GM23338 (cell line): ENCODE measurements at places on chromosomes 3 and 15. TPM values are rescaled to one million over a fixed set of nuclear protein-coding genes. Genes with fewer than 3 reads are reported as not detected.

Gene GOLGA8B
- 38.7 and 44.9 TPM in 2 replicates for polyA plus RNA-seq

DNA sequence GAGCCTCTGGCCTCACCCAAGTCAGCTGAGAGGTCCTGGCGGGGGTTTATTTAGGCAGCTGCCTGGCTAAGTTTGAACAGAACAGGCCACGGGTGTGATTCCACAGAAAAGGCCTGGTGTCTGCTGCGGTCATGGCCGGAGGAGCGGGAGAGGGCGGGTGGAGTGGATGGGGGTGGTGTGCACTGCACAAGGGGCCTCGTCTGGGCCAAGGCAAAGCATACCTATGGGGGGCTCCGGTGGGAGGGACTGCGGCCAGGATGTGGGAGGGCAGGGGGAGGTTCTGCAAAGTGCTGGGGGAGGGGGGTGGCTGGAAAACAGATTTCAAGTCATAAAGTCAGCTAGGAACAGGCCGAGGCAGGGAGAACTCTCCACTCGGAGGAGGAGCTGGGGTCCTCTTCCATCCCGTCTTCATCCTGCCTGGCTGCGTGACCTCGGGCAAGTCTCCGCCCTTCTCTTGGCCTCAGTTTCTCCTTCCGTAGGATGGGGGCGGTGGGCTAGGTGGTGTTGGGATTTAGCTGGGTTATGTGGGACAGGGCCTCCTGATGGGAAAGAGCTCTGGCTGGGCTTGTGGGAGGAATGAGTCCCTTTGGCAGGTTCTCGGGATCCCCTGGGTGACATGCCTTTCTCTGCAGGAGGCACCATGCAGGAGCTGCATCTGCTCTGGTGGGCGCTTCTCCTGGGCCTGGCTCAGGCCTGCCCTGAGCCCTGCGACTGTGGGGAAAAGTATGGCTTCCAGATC is 878 bp downstream of the ISLR start:
- no peak overlapping the region for H3K4me3 ChIP-seq
- no peaks in the 10 kb centered on the region for H3K27me3 ChIP-seq
- peaks cover 17% of the 10 kb centered on the region for H3K4me1 ChIP-seq
- no peak overlapping the region for H3K27ac ChIP-seq
- no peak for DNase-seq

Gene MNS1
- 13.8 and 16.9 TPM in 2 replicates for polyA plus RNA-seq

Gene SYNPR
- 0.55 and 1.0 TPM in 2 replicates for polyA plus RNA-seq

GRCh38 chr3:34175636-34176176 is 377.3 kb downstream of the PDCD6IP start:
- peak overlapping the region; percentile 15; the same call in 1 of the 2 replicates for H3K4me3 ChIP-seq
- H3K27ac ChIP-seq: 0 out of 2 replicates have a peak overlapping the region, but pooled peaks have one; percentile 30
- H3K36me3 ChIP-seq: 0 out of 2 replicates have a peak, but pooled peaks cover 4% of the 10 kb centered on the region

DNA sequence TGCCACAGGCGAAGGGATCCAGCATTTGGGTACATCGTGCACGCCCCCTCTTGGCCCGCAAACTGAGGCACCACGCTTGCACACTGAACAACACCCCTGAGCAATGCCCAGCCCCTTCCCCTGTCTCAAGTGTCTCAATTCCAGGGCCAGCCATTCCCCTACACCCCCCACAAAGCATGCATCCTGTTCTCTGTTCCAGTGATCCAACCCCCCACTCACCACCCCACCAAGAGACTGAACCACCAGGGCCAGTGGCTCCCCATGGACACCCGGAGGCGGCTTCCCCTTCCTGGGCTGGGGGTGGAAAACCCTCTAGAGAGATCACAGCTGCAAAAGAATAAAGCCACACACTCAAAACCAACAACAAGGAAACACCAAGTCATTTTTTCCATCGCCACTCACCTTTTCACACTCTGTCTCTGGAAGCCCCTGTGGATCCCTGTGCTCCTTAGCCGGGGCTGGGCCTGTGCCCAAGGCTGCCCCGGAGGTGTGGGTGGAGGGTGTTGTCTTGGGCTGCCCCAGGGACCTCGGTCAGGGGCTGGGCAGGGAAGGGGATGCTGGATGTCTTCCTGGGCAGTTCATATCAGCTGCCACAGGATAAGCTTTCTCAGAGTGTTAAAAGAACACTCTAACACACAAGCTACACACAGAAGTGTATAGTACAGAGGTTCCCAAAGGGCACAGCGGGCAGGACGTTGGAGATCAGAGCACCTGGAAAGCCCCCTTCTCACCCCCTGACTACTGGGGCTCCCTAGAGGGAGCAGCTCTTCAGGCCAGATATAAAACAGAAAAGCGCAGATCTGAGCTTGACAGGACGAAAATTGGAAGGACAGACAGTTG is 92.5 kb downstream of the CHSY1 start:
- no peak for DNase-seq
- no peak overlapping the region for H3K27ac ChIP-seq
- H3K4me3 ChIP-seq: no peak overlapping the region
- no peaks in the 10 kb centered on the region for H3K27me3 ChIP-seq
- H3K36me3 ChIP-seq: no peaks in the 10 kb centered on the region

DNA sequence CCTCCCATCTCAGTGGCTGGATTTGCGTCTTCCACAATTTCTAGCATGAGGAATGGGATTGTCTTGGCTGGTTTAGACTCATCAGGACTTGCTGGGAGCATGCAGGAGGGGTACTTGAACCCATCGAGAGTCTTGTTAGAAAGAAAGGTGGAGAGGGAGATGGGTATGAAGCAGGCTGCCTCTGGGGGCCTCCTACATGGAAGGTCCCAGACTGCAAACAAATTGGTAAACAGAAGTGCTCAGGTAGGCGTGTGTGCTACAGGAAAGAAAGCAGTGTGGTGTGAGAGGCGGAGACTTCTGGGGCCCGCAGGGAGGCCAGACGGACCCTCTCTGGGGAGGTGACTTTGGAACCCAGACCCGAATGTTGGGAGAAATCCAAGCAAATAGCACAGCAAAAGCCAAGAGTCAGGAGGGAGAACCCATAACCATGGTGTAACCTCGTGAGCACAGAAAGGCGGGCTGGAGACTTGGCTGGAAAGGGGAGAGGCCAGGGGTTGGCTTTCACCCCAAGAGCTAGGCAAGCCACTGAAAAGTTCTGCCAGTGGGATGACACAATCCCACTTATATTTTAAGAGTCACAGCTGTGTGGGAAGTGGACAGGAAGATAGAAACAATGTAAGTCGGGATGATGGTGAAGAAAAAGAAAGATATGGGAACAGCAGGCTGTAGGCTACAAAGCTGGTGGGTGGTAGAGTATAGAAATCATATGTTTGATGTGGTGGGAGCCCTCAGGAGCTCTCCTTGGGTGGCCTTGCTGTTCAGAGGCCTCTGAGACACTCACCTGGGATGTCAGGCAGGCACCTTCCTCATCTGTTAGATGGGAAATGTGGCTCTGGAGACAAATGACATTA is 130.1 kb upstream of the PRR20G start:
- no peak overlapping the region for H3K27ac ChIP-seq
- H3K27me3 ChIP-seq: no peaks in the 10 kb centered on the region
- H3K36me3 ChIP-seq: no peaks in the 10 kb centered on the region

- H3K36me3 ChIP-seq: no peaks in the 10 kb centered on the region
- no peak overlapping the region for H3K4me3 ChIP-seq
- no peak for DNase-seq
- H3K4me1 ChIP-seq: peaks cover 12% of the 10 kb centered on the region; the same call in 1 of the 2 replicates
Measured at GRCh38 chr3:132549890-132550578, 47.0 kb upstream of the ACKR4 start.

DNA sequence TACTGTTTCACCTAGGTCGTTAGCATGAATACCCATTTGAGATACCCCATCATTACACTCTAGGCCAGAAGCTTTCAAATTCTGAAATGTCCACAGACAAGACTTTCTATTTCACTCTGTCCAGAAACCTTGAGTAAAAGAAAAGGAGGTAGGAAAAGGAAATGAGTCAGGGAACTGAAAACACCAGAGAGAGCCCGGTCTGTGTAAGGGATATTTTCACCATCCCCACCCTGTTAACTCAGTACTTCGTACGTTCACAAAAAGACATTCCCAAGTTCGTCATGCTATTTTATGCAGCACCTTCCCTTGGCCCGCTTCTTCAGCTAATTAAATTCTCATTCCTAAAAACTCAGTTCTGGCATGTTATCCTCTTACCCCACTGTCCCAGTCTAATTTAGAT is 89.4 kb upstream of the SOX2 start:
- H3K4me3 ChIP-seq: no peak overlapping the region
- DNase-seq: no peak
- no peaks in the 10 kb centered on the region for H3K36me3 ChIP-seq
- no peak overlapping the region for H3K27ac ChIP-seq
- peaks cover 3% of the 10 kb centered on the region; the same call in 1 of the 2 replicates for H3K4me1 ChIP-seq

DNA sequence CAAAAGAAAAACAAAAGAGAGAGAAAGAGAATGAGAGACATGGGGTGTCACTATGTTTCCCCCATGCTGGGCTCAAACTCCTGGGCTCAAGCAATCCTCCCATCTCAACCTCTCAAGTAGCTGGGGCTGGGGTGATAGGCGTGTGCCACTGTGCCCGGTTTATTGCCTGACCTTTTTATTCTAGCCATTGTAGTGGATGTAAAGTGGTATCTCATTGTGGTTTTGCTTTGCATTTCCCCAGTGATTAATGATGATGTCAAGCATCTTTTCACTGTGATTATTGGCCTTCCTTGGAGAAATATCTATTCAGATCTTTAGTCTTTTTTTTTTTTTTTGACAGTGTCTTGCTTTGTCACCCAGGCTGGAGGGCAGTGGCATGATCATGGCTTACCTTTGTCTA is 37.7 kb upstream of the GK5 start:
- DNase-seq: no peak
- no peak overlapping the region for H3K27ac ChIP-seq
- H3K4me1 ChIP-seq: no peaks in the 10 kb centered on the region

Gene ANKRD34C
- not detected in 2 replicates for polyA plus RNA-seq

DNA sequence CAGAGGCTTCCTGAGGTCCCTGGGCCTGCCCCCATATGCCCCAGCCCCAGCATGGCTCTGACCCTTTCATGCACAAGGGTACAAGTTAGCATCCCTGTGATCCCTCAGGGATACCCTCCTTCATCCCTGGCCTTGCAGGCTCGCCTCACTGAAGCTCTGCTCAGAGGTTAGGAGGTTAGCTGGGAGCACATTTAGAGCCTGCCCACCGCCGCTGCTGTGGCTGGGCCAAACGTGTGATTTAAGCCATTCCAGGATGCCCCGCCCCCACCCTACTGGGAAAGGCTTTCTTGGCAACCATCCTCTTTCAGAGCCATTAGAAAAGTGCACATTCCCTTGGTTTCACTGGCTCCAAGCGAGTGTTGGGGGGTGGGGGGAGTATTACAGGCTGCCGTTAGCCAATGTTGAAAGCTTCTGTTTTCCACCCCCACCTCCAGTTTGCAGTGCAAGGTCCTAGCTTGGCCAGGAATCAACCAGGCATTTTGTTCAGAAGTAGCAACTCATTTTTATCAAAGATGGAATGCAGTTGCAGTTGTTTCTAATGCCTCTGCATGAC is 6.3 kb upstream of the HES1 start:
- peak overlapping the region; percentile 18; the same call in 1 of the 2 replicates for H3K4me3 ChIP-seq
- no peak overlapping the region for H3K27ac ChIP-seq
- H3K4me1 ChIP-seq: peaks cover 43% of the 10 kb centered on the region
- H3K27me3 ChIP-seq: peaks cover 17% of the 10 kb centered on the region
- no peaks in the 10 kb centered on the region for H3K36me3 ChIP-seq

DNA sequence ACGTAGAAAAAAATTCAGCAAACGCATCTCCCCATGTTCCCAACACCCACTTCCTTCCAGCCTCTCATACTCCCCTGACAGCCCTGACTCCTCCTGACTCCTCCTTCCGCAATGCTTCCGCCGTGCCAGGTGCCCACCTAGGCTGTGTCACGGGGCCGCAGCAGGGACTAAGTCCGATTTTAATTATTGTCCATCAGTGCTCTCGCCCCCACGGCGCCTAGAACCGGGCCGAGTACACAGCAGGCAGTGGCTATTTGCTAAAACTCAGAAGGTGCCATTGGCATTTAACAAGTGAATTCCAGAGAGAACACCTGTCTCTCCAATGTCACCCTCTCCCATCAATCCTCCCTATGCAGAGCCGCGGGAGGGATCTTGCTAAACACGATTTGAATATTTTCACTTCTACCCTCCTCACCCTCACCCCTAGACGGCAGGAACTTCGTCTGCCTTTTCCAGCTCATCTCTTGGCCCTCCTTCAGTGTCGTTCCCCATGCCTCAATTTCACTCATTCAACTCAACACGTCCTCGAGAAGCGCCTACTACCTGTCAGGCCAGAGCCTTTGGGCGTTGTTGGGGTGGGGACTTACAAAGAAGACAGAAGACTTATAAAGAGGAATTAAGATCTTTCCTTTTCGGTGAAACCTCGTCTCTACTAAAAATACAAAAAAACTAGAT is 11.5 kb upstream of the SHF start:
- H3K4me1 ChIP-seq: no peaks in the 10 kb centered on the region
- H3K27me3 ChIP-seq: no peaks in the 10 kb centered on the region; the same call in 1 of the 2 replicates
- DNase-seq: peak; percentile 46

DNA sequence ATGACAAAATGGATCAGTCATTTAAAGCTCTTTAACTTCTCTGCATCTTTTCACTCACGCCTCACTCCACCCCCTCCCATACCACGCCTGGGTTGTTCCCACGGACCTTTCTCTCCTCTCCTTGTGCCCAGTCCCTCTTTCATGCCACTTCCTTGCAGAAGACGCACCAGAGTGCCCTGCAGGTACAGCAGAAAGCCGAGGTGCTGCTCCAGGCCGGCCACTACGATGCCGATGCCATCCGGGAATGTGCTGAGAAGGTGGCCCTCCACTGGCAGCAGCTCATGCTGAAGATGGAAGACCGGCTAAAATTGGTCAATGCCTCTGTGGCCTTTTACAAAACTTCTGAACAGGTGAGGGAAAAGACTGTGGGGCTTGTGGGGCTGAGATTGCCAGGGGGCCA is 296.1 kb upstream of the UMPS start:
- H3K27ac ChIP-seq: no peak overlapping the region
- no peak overlapping the region for H3K4me3 ChIP-seq
- no peak for DNase-seq
- H3K36me3 ChIP-seq: no peaks in the 10 kb centered on the region
- peaks cover 1% of the 10 kb centered on the region; the same call in 1 of the 2 replicates for H3K4me1 ChIP-seq

DNA sequence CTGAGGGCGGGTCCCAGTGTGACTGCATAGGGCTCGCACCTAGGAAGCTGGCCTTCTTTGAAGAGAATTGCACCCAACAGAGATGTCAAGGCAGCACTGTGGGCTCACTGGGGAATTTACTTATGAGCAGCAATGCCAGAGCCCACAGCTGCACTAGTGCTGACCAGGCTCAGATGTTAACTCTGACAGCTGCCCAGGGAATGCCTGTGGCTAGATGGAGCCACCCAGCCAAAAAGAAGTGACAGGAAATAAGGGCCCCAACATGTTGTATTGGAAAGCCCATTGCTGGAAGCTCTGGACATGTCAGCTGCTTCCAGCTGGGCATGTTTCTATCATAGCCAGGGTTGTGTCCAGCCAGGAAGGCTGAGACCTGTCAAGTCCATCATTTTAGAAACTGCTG is 90.9 kb upstream of the ZNF280D start:
- DNase-seq: no peak
- H3K27me3 ChIP-seq: no peaks in the 10 kb centered on the region
- H3K27ac ChIP-seq: no peak overlapping the region
- H3K4me1 ChIP-seq: no peaks in the 10 kb centered on the region

GRCh38 chr3:174169736-174170135 is 689.4 kb upstream of the NAALADL2 start:
- no peak overlapping the region for H3K4me3 ChIP-seq
- no peaks in the 10 kb centered on the region; the same call in 1 of the 2 replicates for H3K36me3 ChIP-seq
- H3K27ac ChIP-seq: no peak overlapping the region
- DNase-seq: no peak

- no peak for DNase-seq
- H3K27me3 ChIP-seq: no peaks in the 10 kb centered on the region
- no peaks in the 10 kb centered on the region for H3K36me3 ChIP-seq
Measured at GRCh38 chr3:81829937-81830336, 68.5 kb upstream of the GBE1 start.
